Frontal cortex (tissue), 4 donors: ENCODE measurements at places on chromosomes 16 and 17. TPM values are rescaled to one million over a fixed set of nuclear protein-coding genes. Genes with fewer than 3 reads are reported as not detected.

PGAP6 gene
- 18.8 TPM for total RNA-seq

CPHXL2 gene
- total RNA-seq = not detected

LYRM1 gene
- total RNA-seq = 53.0 TPM

MYH11 gene
- 1.2 TPM for total RNA-seq

RASD1 gene
- total RNA-seq = 11.0 TPM

- no peak for DNase-seq
These were observed 11.8 kb downstream of the DNAJA2 start for GRCh38 chr16:46961373-46962353.

DNA sequence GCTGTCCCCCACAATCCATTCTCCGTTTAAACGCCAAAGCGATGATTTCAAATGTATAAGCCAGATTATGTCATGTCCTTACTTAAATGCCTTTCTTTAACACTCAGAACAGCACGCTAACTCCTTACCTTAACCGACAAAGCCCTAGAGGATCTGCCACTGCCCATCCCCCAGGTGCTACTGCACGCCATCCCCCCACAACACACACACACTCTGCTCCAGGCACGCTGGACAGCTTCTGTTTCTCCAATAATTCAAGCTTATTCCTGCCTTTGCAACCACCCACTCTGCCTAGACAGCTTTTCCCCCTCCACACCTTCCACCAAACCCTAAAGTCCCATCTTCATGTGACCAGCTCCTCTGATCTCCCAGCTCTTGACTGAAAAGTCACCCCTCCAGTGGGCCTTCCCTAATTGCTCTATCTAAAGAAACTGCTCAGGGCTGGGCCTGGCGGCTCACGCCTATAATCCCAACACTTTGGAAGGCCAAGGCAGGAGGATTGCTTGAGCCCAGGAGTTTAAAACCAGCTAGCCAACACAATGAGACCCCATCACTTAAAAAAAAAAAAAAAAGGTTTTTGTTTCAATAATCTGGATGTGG is 38.9 kb upstream of the RPL38 start:
- DNase-seq = no peak

DNA sequence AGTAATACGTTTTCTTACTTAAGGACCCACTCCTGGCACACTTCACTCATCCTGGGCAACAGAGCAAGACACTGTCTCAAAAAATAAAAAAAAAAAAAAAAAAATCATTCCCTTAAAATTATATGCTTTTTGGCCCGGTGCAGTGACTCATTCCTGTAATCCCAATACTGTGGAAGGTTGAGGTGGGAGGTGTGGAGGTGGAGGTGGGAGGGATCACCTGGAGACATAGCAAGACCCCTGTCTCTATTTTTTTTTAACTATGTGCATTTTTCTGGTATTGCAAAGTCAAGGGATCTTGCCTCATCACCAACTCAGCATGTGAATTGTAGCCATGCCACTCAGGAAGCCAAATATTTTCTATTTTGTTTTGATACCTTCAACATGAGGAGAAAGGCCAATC is 9.7 kb downstream of the STAT5B start:
- no peak for DNase-seq

DNA sequence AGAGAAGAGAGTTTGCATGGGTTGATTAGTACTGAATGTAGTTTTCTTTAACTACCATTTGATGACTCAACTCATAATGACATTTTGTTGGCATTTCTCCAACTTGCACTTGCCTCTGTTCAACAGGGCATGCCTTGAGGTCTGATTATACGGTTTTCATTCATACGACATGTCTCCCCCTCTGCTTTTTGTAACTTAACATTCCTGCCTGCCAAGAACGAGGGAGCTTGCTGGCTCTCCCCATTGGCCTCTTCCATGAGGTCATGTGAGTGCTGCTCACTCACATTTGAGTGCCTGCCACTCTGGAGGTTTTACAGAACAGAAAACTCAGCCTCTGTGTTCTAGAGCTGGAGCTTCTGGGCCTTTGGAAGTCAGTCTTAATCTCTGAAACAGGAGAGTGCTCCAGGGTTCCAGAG is 19.7 kb downstream of the MAP2K6 start:
- DNase-seq = no peak

- DNase-seq = no peak
These were observed 674 bp downstream of the PPP1R27 start for GRCh38 chr17:81833921-81834830.

- no peak for DNase-seq
These were observed 18.4 kb upstream of the C16orf82 start for GRCh38 chr16:27048316-27048715.

DNA sequence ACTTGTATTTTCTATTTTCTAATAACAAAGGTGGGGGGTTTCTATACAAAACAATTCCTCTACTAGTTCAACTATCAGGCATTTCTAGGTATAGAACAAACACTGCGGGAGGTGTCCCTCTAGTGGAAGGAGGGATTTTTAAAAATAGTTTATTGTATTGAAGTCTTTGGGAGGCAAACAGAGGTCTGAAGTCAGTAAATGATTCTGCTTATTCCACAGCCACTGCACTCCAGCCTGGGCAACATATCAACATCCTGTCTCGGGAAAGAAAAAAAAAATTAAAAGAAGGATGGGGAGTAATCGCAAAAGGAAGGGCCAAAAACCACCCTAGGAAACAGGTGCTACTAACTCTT is 648 bp upstream of the ERCC4 start:
- DNase-seq = no peak

GRCh38 chr17:67942810-67943209 is 53.5 kb downstream of the C17orf58 start:
- no peak for DNase-seq

DNA sequence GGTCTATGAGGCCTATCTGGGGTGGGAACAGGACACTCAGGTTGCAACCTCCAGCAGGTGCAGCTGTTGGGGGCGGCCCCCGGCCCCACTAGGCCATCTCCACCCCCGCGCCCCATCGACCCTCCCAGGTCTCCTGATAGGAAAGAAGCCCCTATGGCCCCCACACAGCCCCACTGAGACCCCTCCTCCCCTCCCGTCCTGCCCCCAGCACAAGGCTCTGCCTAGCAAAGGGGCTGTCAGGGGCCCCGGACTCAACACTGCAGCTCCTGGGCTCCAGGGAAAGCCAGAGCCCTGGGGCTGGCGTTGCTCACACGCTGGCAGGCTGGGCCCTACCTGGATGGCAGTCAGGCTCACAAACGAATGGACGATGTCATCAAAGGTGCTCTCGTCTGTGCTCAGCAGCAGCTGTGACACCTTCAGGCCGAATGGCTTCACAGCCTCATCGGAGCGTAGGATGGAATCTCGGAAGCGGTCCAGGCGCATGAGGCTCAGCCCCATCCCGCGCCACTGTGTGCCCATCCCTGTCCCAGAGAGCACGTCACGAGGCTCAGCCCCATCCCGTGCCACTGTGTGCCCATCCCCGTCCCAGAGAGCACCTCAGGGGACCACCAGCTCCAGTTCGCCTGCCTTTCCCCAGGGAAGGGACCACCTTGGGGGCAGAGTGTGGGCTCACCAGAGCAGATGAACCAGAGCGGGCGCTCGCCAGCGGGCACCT is 7.3 kb downstream of the FASN start:
- no peak for DNase-seq
